RKO (cell line): ENCODE measurements at places on chromosomes 13 and 19.
A peak's percentile ranks its signal among the peaks of the same experiment; 100 is the strongest.

DNA sequence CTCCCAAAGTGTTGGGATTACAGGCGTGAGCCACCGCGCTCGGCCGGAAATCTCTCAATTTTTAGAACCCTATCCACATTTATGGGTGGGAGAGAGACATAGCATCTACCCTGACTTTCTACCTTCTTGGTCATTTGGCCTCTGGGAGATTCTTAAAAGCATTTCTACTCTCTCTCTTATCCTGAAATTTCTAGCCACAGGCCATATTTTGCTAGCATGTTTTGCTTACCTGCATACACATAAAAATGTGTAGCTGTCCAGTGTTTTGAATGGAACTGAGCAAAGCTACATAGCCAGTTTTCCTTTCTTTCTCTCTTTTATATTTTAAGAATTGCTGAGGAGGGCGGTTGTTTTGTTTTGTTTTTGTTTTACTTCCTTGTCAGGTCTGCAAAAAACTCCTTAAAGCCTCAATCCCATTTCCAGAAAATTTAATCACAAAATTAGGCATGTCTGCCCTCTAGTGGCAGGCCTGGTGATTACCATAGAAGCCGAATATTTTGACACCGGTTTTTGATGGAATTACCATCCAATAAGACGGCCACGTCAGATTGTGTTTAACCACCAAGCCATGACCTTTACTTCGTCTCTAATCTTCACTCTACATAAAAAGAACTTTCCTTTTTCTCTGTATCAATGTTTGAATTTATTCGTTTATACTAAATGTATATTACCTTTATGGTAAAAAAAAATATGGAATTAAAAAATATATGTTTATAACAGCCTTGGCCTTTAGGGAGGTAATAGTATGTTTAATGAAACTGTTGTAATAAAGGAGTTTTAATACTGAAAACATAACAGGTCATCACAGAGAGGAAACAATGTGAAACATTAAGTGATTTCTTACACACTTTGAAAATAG, 34.4 kb upstream of the OXGR1 start:
- DNase-seq, result peak; percentile 61

DNA sequence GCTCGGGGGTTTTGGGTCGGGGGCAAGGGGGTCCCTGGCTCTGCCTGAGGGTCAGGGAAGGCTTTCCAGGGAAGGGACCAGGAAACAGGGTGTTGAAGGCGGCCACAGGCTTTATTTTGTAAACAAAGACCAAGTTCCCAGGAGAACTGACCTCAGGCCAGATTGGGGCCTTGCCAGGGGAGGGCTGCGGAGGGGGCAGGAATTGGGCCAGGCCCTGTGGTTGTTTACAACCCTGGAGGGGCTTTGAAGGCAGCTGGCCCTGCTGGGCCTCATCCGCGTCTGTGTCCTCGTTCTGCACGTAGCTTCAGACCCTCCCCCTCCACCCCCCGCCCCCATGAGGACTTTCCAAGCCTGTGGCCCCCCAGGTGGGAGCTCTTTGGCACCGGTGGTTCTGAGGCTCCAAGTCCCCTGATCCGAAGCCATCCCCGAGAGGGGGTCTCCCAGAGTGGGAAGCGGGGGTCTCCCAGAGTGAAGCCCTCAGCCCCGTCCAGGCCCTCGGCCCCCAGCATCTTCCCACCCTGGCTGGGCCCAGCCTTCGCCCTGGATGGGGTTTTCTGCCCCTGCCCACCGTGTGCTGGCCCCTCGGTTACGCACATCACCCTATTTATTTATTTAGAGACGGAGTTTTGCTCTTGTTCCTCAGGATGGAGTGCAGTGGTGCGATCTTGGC, 13.5 kb upstream of the BSG start:
- no peak for DNase-seq

- DNase-seq, result no peak
Measured at GRCh38 chr13:85298387-85298924, 500.8 kb downstream of the SLITRK6 start.

DNA sequence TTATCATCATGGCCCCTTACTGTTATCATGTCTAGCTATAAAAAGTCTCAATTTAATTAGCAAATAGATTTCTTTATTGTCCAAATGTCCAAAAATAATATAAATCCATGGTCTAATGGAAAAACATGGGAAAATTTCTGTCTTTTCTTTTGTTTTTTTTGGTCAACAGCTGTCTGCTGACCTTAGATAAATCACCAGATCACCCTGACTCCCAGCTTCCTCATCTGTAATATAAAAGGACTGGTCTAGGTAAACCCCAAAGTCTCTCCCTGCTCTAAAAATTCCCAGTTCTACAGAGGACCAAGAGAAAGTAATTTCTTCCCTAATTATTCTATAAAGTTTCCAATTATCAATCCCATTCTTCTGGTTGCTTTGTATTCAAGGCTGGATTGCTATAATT, 30.7 kb upstream of the RCBTB2 start:
- DNase-seq, result no peak

DNA sequence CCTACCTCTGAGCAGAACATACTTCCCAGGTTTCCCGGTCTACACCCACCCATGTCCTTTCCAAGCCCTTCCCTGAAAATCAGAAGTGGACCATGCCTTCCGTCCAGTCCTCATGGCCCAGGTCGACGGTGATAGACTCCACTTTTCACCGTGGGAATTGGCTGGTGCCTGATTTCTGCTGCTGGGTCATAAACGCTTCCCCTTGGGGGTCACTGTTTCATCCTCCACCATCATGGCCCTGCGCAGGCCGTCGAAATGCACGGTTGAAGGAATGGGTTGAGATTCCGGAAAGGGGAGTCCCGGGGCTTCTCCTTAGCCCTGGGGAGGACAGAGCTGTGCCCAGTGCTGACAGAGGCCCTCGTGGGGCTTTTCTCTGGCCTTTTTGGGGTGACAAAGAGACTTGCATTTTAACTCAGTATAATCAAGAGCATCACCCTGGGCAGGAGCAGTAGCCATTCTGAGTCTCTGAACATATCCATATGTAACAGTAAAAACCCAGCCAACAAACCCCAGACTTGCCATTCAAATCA, 75.5 kb downstream of the SOX1 start:
- no peak for DNase-seq

DNA sequence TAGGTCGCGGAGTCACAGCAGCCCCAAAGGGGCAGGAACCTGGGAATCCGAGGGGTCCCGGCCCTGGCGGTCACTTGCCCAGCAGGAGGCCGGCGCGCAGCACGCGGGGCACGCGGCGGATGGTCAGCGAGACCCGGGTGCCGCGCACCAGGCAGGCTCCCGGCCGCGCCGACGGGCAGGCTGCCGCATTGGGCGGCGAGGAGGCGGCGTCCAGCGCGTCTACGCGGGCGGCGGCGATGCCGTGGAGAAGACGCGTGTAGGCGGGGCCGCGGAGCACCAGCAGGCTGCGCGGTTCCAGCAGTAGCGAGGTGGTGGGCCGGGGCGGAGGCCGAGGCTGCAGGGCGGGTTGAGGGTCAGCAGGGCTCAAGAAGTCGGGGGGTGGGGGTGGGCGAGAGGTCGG, 607 bp upstream of the SYNE4 start:
- peak; percentile 66 for DNase-seq

- DNase-seq, result no peak
Measured at GRCh38 chr13:101398920-101399319, 17.4 kb downstream of the NALCN start.

- DNase-seq, result no peak
Measured at GRCh38 chr19:38316477-38317067, 825 bp upstream of the YIF1B start.

DNA sequence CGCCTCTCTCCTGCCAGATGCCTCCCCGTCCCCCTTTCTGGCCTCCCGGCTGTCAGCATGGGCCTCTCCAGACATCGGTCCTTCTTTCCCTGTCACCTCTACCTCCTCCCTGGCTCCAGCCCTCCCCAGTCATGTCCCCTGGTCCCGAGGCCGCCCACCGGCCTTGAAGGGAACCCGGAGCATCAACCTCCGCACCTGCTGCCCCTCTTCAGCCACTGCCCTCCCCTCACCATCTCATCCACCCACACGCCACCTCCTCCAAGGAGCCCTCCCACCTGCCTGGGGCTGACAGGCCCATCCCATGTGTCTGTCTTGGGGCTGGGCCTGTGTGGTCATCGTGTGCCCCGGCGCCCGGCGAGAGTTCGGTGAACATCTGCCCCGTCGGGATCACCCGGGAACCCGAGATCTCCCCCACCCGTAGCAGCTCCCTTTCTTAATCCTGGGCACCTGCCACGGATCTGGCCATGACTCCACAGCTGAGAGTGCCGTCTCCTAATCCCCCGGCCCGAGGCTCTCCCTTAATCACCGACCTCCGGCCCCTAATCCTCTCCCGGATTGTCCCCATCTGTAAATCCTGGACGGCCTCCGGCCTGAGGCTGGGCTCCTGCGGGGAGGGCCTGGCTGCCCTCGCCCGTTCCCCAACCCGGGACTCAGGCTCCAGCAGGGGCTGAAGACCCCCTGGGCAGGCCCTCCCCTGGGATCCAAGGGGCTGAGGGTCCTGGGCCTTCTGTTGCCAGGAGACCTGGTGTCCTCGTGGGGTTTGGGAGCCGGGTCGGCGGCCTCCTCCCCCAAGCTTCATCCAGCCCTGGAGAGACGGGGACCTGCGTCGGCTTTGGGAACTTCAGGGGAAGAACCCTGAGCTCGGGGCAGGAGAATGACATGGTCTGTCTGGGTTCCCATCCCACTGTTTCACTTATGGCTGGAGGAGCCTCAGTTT, 5.9 kb downstream of the HCN2 start:
- no peak for DNase-seq

DNA sequence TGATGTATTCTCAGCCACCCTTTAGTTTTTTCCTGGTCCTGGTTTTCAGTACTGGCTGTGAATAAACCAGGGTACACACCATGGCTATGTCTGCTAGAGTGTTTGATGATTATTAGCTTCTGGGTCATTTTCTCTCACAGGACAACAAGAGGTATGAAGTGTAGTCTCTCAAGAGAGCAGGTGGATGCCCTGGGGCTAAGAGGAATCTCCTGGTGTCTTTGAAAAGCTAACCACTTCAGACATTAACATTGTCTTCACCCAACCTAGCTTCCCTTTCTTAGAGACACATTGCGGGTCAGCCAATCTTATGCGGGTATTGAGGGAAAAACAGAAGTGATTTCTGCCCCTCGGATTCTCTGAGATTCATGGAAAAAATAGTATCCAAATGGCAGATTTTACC, 1.6 kb downstream of the ZNF730 start:
- no peak for DNase-seq
